ENCODE measurements at places on chromosomes 3 and 15.

GRCh38 chr3:169387751-169388696 is 275.5 kb downstream of the MECOM start:
- no peak for DNase-seq

- DNase-seq, result no peak
Observed at GRCh38 chr3:196254376-196255283, 32.9 kb downstream of the PCYT1A start.

DNA sequence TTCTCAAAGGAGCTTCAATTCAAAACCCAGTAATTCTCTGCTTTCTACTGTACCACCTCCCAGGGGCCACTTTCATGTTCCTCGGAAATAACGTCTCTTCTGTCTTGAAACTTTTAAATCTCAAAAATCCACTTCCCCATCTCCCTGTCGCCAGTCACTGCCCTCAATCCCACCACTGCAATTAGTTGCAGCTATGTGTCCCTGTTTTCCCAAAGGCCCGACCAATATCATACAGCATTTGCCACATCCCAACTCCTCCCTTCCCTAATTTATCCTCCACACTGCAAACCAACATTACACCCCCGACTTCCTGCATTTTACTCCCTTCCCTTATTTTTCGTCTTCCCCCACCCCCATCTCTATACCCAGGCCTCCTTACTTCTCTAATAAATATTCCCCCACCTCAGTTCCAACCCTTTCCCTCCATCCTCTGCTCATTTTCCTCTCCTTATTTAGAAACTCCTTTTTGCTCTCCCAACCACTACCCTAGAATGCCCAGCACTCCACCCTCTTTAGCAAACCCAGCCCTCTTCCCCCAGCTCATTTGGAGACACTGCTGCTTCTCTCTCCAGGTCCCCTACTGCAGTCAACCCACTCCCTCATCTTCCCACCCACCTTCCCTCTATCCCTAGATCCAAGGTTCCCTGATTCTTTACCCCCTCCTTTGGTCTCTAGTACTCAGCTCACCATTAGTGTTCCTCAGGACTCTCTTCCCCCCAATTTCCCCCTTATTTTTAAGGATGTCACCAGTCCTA is 1.1 kb downstream of the NPTN start:
- DNase-seq, result no peak

DNA sequence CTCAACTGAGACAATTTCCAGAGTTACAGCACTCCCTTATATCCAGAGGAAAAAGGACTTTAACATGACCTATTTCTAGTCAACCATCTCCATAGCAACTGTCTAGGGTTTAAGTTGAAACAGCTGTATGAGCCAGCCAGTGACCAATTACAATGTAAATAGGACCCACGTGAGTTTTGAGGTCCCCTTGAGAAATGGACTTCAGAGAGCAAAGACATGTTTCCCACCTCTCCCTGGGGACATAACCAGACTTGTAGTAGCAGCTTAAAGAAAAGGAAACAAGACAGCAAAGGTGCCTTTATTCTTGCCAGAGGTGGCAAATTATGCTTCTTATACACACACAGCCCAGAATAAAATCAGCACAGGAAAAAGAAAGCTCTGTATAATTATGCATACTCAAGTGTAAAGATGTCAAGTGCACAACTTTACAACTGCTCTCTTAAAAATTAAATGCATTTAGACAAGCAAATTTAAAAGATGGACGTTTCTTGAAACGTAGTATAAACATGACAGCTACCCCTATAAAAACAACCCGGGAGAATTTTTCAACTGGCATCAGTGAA is 40.2 kb downstream of the SUMF1 start:
- DNase-seq, result no peak

DNA sequence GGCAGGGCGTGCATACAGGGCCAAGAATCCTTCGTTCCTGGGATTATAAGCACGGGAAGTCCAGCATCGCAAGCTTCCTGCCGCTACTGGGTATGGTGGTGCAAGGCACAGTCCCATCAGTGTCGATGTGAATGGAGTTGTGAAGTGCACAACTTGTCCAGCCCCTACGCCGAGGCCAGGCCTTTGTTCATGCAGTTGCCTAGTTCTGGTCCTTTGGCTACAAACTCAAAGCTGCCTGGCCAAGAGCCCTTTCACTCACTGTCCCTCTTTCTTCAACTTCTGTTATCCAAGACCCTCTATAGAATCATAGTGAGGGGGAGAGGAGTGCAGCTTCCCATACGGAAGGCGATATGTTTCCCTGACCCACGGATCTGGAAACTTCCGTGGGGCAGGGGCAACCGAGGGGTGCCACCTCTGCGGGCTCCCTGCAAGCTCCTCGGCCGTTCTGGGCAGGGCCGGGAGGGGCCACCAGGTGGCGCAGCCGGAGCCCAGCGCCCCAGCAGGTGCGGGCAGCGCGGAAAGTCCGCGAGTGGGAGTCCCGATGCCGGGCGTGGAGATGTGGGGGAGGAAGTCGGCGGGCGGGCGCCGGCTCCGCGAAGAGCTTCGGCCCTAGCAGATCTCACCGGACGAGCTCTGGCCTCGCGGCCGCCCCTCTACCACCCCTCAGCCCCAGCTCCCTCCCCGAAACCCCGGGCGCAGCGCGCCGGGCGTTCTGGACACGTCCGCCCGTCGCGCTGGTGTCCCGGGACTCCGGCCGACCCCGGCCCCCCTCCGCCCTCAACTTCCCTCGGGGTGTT is 693 bp downstream of the RASGRP1 start:
- peak; percentile 90 for DNase-seq

DNA sequence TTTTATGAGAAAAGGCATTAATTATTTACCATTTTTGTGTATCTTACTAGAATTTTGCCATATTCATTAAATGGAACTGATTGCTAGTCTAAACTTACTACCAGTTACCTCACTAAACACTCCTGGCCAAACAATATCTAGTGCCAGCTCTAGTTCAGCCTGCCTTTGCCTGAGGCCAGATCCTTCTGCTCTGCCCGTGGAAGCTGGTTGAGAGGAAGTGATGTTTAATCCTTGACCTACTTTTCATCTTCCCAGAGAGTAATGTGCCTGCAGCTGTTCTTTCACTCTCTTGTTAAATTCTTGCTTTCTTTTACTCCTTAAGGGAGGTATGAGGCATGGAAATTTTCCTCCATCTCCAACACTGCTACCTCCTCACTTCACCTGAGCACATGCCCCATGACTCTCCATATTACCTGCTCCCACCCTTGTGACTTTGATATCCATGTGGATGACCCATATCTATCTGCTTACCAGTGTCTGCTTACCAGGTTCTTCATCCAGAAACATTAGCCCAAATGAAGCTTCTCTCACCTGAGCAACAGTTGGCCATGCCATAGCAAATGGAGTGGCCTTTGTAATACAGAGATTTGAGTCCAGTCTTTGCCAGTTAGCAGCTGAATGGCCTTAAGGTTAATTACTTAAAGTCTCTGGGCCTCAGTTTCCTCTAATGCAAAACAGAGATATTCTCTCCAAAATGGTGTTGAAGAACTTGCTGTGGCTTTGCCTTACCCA is 53.4 kb downstream of the UBE2E1 start:
- no peak for DNase-seq
